Hematopoietic multipotent progenitor cell treated with erythropoietin and hydrocortisone succinate and interleukin-3 and kit ligand, for 15 days (in vitro differentiated cells): ENCODE measurements at places on chromosomes 4 and X.
A peak's percentile ranks its signal among the peaks of the same experiment; 100 is the strongest.

GRCh38 chrX:13432414-13433297 lies 112.8 kb upstream of the ATXN3L start:
- DNase-seq, result no peak

DNA sequence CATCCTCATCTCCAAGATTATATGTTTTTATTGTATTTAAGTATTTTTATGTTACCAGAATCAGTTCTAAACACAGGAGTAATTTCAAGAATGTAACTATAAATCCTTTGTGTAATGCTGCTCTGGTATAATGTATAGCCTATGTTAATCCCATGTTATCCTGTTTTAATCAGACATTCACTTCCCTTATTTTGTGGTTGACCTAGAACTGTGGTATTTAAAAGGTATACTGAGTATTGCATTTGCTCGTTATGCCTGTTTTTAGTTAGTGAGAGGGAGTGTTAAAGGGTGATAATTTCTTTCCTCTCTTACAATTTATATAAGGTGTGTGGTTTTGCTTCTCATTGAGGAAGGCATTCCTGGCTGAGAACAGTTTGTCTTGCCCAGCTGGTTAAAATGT lies 26.2 kb downstream of the MTM1 start:
- no peak for DNase-seq

DNA sequence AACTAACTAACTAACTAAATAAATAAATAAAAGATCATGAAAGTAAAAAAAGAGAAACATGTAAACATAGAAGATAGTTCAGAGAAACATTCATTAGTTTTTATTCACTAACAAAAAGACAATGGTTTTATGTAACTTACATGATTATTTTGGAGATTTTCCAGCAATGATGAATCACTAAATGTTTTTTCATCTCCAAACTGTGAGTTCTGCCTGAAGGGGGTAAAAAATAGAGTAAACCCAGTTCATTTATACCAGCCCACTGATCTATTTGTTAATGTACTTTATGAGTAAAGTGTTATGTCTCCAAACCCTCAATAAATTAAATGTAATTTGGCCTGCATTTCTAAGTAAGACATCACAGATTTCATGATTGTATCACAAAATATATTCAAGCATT lies 101.1 kb downstream of the ATP8A1 start:
- DNase-seq, result no peak

- no peak for DNase-seq
Observed at GRCh38 chr4:99645638-99646037, 12.0 kb downstream of the C4orf54 start.

- peak; percentile 65 for DNase-seq
Observed at GRCh38 chr4:173371292-173372192, 788 bp downstream of the SAP30 start.

DNA sequence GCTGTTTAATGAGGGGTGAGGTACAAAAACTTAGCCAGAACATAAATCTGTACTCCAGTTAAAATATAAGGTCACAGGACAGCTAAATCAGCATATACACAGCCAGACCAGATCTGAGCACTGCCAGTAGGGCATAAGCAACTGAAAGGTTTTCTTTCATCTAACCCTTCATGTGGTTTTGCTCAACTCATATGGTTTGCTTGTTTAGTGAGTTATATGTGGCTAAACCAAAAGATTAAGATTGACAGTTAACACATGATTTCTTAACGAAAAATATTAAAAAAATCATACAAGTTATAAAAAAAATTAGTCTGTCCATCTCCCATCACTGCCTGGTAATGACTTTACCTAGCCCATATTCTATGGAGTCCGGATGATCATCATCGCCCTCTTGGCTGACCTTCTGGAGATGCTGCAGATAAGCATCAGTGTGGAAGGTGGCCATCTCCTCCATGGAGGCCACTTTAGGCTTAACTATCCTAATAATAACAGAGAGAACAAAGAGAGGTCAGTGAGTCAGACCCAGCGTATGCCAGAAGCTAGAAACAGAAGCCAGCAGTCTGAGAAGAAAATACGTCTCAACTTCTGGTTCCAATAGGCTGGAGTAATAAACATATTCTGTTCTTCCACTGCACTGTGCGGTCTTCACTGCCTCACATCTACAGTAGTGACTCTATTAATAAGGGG lies 4.1 kb downstream of the HDAC8 start:
- DNase-seq, result no peak

DNA sequence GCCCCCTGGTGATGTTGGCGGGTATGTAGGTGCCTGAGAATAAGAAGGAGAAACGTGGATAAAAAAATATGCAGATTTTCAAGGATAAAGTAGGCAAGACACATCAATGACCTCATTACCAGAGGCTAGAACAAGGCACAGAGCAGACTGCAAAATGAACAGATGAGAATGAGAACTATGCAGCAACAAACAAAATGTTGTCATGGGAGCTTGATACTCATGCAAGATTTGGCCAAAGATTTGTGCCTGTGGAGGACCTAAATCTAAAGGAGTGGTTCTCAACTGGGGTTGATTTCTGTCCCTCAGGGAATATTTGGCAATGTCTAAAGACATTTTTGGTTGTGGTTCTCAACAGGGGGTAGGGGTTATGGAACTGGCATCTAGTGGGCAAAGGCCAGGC lies 177.3 kb downstream of the FRMPD4 start:
- DNase-seq, result no peak

DNA sequence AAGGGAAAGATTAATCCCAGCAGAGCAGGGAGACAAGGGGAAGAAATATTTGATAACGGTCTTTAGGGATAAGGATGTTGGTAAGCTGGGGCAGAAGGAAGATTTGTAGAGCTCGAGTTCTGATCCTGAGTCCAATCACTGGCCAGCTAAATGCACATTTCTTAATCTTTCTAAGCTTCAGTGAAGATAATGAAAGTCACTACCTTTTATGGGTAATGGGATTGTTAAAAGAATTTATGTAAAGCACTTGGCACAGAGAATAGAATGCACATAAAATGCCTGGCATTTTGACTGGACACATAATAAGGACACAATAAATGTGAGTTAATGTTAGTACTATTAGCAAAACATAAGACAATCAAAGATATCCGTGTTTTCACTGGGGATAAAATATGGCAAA lies 43.3 kb downstream of the NCAPG start:
- no peak for DNase-seq

DNA sequence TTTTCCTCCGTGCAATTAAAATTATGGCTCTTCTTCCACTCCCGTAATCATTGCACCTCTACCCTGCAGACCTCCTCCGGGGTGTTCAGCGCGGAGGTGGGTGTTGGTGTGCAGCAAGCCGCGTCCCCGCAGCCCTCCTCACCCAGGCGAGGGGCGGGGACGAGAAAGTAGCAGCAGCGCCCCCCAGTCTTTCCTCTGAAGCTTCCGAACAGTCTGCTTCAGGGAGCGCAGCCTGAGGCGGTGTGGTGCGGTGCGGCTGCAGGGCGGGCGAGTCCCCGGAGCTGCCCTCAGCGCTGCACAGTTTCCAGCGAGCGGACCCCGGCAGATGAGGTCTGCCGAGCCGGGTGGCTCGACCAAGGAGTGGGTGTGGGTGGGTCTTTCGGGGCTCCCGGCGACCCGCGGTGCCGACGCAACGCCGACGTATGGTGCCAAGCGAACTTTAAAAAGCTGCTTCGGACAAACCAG lies at the start of gene FRAS1:
FRAS1 (plus strand) TSS at position 189 of the 465 bp plus-strand sequence. CDS start 687 bp downstream, outside the sequence.
- no peak for DNase-seq

DNA sequence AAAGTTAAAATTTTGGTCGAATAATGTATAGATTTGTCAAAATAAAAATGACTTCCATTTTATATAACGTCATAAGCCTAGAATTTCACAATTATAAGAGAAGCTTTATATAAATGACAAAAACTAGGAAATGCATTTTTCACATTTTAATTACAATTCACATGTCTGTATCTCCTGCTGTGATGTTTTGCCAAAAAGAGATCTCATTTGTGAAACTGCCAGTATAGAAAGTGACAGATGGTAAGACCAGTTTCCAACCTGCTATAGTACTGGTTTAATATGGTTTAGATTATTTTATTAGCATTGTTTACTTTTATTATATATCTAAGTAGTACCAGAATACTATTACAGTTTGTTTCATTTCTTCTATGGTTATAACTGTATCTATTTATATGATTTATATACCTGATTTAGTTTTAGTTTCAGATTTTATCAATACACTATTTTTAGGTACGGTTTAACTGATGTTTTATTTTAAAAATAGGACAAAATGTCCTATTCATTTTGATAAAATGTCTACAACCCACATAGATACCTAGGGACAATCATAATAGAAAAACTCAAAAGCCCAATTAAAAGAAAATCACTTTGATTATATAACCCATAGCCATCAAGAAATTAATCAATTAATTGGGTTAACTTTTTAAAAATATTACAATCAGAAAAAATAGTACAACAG lies 5.4 kb upstream of the CCSER1 start:
- no peak for DNase-seq

GRCh38 chr4:8742546-8742945 lies 129.1 kb downstream of the HMX1 start:
- no peak for DNase-seq

GRCh38 chrX:149831473-149831872 lies 49.5 kb upstream of the MAGEA8 start:
- DNase-seq, result no peak

DNA sequence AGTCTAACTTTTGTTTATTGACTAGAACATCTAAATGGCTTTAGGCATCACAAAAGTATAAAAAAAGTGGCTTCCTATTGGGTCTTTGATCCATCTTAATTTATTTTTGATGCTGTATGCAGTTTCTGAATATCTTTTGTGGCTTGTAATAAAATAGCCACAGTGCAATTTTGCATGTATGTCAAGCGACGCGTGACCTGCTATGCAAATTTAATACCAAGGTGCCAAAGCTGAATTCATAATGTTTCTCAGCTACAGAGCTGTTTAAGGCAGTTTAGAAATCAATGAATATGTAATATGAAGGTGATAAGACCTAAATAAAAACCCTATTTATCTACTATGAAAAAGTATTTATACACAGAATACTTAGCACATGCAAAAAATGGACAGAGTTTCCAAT lies 197.8 kb downstream of the AFF2 start:
- DNase-seq, result no peak
